MM.1S (cell line): ENCODE measurements at places on chromosomes 12 and 14.

DNA sequence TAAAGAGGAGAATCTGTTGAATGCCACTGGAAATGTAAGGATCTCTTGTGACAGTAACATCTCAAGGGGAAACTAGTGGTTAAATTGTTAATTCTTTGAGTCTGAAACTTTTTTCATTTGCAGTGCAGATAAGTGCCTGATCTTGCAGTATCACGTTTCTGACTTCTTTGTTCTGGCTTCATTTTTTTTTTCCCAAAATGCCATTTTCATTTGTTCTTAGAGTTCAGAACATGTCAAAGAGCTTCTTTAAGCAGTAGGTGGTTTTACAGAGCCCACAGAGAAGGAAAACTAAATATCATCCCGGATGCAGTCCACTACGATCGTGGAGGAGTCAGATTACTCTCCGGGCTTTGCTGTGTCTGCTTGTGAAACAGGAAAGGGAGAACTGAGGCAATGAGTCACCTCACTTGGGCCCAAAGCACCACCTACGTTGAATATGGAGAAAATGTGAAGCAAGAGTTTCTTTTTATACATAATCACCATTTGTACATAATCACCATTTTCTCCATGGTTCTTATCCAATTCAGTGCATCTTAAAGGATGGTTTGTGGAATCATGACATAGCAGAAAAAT lies 43.9 kb downstream of the HMGA2 start:
- DNase-seq, result no peak

DNA sequence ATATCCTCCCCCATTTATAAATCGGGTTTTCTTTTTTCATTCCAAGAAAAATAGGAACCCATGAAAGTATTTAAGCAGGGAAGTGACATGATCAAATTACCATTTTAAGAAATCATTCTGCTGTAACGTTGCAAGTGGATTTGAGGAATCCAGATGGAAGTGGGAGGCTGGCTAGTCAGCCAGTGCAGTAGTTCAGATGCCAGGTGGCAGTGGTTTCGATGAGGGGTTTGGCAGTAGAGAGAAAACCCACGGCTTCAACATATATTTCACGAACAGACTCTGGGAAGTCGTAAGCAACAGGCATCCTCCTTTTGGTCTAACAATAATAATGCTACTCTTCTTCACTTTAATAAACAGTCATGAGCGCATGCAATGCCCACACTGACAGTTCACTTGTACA lies 25.0 kb downstream of the PDZRN4 start:
- no peak for DNase-seq

- no peak for DNase-seq
Observed at GRCh38 chr14:64218344-64219240, 75.6 kb downstream of the ESR2 start.

DNA sequence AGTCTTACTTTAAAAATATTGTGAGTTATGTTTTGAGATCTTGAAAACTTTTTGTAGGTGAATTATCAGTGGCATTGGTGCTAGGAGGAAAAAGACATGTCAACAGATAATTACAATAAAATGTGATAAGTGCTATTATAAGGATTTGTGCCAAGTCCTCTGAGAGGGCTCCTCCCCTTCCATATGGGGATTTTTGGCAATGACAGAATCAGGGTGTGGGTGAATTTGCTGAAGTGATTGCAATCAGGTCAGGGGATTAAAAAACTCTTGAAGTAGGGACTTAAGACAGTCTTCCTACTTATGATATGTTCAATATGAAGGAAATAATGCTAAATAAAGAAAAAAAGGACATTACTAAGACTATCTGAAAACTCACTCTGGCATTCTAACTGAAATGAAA lies 122.5 kb downstream of the SLC15A5 start:
- no peak for DNase-seq

DNA sequence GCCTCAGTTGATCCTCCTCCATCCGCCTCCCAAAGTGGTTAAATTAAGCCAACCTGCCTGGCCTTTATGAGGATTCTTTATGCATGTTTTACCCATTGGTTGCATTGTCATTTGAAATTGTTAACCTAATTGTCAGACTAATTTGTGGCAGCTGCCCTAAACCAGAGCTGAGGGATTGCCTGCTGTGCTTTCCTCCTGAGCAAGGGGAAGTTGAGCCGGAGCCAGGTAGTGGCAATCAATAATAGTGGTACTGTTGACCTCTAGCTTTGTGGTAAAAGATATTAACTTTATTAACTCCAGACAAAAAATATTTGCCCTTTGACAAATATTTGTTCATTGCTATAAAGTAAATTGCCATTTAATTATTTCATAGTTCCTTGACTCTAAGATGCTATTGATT lies 5.6 kb upstream of the HEBP1 start:
- DNase-seq, result no peak

DNA sequence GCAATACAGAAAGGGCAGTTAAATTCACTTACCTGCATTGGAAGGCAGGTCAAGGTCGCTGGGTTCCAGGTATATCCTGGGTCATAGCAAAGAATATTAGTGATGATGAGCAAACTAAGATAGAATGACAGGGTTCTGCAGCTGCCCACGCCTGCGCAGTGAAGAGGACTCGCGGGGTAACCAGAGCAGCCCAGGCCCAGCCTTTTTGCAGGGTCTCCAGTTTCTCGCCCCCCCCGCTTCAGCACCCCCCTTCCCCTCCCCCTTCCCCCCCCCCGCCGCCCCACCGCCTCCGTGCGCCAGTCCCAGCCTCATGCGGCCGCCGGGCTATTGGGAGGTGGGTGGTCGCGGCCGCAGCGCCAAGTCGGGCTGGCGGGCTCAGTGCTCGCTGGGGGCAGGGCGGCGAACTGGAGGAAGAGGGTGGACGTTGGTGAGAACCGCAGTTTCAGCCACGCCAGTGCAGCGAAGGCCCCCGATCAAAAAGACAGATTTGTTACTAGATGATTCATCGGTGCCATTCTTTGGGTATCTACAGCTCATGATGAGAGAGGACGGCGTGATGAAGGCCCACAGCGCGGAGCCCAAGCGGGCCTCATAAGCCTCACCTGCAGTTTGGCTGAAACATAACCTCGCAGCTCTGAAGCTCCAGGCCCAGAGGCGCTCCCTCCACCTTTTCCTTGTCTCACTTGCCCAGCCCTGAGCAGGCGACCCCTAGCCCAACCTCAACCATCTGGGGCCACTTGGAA lies 20.2 kb downstream of the SLC2A3 start:
- no peak for DNase-seq

DNA sequence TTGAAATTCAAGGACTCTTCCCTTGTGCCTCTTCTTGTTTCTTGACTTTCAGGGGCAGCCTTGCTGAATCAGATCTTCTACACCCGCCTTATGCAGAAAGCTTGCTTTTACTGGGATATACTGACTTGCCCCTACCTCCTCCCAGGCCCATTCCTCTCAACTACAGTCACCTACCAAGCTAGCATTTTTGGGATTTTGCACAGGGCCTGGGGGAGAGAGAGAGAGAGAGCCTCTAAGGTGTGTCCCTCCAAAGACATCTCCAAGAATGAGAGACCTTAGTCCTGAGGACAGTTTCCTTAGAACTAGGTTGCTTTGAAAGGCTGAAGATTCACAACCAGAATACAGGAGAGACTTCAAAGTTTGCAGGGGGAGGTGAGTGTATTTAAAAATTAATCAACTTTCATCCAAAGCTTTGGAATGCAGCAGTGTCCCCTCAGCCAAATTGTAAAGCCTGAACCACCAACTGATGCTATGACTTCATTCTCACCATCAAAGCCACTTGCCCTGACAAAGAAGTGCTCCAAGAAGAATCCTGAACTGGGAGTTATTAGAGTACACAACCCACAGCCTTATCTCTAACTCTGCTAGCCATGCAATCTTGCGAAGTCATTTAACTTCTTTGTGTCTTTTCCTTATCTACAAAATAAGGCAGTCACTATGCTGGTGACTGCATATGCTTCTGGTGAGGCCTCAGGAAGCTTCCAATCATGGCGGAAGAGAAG lies 96.1 kb upstream of the EGLN3 start:
- no peak for DNase-seq

DNA sequence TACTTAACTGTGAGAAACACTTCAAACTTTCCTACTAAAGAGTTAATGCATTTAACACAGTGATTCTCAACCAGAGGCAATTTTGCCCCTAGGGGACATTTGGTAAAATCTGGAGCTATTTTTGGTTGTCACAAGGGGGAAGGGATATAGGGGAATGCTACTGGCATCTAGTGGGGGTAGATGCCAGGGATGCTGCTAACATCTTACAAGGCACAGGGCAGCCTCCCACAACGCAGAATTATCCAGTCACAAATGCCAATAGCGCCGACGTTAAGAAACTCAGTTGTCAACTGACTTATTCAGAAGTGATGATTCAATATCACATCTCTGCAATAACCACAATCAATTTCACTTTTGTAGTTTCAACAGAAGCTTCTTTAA lies 2.0 kb downstream of the EEA1 start:
- peak; percentile 28 for DNase-seq

DNA sequence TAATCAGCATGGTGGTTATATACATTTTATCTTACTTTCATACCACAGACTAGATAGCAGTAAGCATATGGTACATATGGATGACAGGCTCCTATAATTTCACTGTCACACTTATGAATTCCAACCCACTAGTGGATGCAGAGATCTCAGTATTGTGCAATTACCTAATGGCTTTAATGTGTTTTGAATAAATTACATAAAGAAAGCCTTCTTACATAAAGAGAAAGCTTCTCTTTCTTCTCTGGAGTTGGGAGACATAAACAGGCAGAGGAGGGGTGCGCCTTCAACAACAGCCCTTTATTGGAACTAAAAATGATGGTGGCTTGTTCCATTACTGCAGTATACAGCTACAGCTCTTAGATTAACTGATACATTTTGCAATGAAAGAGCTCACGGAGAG lies 52.6 kb downstream of the SAV1 start:
- no peak for DNase-seq

DNA sequence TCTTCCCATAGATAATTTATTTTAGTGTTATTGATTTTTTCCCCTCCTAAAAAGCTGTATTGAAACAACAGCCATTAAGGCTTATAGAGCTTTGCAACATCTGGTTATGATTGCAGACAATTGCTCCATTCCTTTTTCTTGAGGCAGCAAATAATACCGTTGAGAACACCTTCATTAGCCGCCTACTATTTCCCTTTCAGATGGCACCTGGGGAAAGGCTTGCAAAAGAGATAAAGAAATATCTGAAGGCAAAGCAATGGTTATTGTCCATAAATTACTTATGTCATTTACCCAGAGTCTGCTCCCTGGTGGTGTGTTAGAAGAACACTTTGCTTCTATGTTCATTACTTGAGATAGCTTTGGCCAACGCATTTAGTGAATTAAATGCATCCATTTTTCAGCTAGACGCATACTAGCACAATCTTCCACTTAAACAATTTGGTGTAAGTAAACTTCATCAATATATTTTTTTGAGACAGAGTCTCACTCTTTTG lies 377.8 kb downstream of the KCNH5 start:
- no peak for DNase-seq

- no peak for DNase-seq
Observed at GRCh38 chr12:114269153-114269552, 136.8 kb downstream of the TBX5 start.

DNA sequence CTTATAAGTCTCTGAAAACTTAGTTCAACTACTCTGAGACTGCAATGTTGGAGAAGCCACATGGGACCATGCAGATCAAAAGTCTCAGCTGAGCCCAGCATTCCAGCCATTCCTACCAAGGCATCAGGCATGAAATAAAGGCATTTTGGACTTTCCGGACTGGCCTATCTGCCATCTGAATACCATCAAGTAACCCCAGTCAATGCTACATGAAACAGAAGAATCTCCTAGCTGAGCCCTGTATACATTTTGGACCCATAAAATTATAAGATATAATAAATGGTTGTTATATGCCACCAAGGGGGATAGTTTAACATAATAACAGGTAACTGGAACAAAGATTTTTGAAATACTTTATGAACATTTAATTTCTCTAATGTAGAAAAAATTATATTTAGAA lies 9.3 kb upstream of the TMEM260 start:
- DNase-seq, result no peak

GRCh38 chr14:95979339-95980042 lies 59.7 kb upstream of the C14orf132 start:
- DNase-seq, result no peak

- peak; percentile 12 for DNase-seq
Observed at GRCh38 chr14:34359420-34360117, 102.5 kb downstream of the SPTSSA start.
